ENCODE measurements at places on chromosomes 5 and 9. TPM values are rescaled to one million over a fixed set of nuclear protein-coding genes. Genes with fewer than 3 reads are reported as not detected.

PCA3 gene
- not detected for total RNA-seq

GDA gene
- total RNA-seq = not detected

SLC6A7 gene
- total RNA-seq = not detected

MSMP gene
- not detected for total RNA-seq

DNA sequence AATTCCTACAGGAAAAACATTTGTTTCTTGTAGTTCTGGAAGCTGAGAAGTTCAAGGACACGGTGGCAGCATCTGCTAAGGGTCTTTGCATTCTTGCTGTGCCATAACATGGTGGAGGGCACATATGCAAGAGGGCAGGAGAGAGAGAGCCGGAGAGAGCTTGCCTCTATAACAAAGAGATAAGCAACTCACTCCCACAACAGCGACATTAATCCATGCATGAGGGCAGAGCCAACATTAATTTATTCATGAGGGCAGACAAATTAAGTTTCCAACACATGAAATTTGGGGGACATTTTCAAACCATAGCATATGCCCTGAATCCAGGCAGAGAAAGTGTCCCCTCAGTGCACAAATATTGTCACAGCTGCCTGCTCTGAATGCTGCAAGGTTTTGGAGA, 4.4 kb upstream of the GTF3C5 start:
- peak; percentile 14 for DNase-seq

GRCh38 chr5:43676083-43676840, 73.3 kb downstream of the NNT start:
- DNase-seq = no peak
